ENCODE measurements at places on chromosomes 3 and 15.

DNA sequence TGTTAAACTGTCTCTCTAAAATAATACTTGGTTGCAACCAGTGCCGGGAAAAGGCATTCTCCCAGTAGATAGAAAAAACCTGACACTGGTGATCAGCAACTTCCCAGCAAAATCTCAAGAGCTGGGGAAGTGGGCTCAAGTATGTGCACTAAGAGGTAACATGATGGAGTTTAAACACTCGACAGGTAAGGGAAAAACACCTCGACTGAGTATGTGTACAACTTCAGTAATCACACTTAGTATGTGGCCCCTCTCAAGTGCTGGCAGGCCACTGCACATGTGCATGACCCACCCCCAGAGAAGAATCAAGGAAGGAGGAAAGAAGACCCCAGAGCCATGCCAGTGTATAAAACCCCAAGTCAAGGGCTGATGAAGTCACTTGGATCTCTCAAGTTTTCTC, 27.4 kb downstream of the SPESP1 start:
- H3K36me3 ChIP-seq = no peaks in the 10 kb centered on the region
- H3K4me3 ChIP-seq = no peak overlapping the region
- no peak for DNase-seq
- no peak overlapping the region for H3K27ac ChIP-seq
- no peaks in the 10 kb centered on the region for H3K4me1 ChIP-seq

- no peak overlapping the region for H3K4me3 ChIP-seq
- DNase-seq = peak; percentile 26
- H3K27me3 ChIP-seq = no peaks in the 10 kb centered on the region
- H3K4me1 ChIP-seq = peaks cover 4% of the 10 kb centered on the region
Measured at GRCh38 chr3:48788544-48789162, 59.0 kb downstream of the PRKAR2A start.

DNA sequence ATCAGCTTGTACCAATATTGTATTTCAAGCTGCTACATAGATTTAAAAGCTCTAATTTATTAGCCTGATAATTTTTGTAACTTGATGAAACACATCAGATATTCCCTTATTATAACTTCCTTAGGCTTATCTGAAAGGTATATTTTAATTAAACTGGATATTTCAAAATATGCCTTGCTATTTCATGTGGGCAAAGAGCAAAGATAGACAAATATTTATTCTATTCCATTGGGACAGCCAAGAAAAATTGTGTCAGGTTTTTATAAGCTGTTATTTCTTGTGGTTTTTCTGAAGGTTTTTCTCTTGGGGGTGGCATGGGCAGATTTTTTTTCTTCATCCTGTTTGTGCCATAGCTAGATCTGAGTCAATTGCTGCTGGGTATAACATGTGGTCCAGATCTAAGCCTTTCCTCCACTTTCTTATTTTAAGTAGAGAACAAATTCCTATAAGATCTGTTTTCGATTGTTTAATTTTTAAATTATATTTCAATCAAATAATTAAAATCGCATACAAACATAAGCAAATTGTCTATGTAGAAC, 249.5 kb downstream of the NAALADL2 start:
- H3K27ac ChIP-seq = no peak overlapping the region
- DNase-seq = no peak
- H3K36me3 ChIP-seq = no peaks in the 10 kb centered on the region
- H3K27me3 ChIP-seq = no peaks in the 10 kb centered on the region
- H3K4me1 ChIP-seq = no peaks in the 10 kb centered on the region
- H3K4me3 ChIP-seq = no peak overlapping the region

GRCh38 chr3:88150371-88150770, 612 bp downstream of the C3orf38 start:
- DNase-seq = peak; percentile 21
- peaks cover 22% of the 10 kb centered on the region for H3K36me3 ChIP-seq
- no peaks in the 10 kb centered on the region for H3K27me3 ChIP-seq

DNA sequence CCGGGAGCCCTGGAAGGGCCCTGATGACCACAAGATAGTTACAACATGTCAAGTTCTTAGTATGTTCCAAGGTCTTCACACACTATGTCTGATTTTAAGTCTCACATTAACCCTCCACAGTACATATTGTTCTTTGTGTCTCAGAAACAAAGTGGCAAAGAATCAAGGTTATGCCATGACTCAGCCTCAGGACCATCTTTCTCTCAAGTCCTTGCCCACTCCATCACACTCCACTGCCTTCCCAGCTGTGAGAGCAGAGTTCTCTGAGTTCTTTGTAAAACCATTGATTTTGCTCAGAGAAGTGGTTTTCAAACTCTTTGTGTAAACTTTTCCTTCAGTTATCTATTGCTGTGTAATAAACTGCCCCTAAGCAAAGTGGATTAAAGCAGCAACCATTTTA, 67.9 kb upstream of the C3orf80 start:
- H3K27me3 ChIP-seq = no peaks in the 10 kb centered on the region
- no peak for DNase-seq
- no peaks in the 10 kb centered on the region for H3K36me3 ChIP-seq
- no peaks in the 10 kb centered on the region for H3K4me1 ChIP-seq
- H3K27ac ChIP-seq = no peak overlapping the region

DNA sequence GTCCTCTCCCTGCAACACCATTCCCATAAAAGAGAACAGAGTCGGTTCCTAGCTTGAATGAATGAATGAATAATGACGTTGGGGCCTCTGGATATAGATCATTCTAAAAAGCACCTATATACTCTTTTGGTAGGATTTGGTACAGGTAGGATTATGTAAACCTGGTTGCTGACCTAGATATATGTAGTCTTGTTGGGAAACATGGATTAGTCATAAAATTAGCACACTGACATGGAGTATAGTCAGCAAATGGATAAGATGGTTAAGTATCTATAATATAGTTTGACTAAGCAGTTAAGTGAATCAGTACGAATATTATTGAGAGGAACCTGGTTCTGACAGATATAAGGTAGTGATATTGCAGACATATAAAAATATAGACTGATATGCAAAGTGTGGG, 142.5 kb downstream of the FILIP1L start:
- no peaks in the 10 kb centered on the region for H3K27me3 ChIP-seq
- H3K27ac ChIP-seq = no peak overlapping the region
- no peak for DNase-seq

DNA sequence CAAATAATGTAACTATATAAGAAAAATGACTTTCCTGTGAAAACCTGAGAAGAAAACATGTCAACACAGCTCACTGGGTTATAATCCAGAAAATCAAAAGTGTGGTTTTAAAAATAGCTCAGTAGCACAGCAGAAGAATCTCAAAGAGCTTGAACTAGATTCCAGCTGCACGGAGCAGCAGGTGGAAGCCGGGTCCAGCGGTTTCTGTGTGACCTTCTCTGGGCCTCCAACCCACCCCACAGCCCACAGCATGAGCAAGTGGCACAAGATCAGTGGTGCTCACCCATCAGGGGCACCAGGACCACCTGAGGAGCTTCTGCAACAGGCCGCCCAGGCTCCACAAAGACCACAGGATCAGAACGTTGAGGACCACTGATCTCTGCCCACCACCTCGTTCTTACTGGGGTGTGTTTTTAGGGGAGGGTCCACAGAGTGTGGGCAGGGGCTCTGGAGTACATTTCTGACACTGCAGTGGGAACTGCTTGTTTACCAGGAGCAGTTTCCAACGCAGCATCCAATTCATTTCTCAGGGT, 23.2 kb downstream of the SLC41A3 start:
- no peak overlapping the region for H3K27ac ChIP-seq
- no peak for DNase-seq
- H3K27me3 ChIP-seq = no peaks in the 10 kb centered on the region
- H3K4me3 ChIP-seq = no peak overlapping the region

GRCh38 chr15:56715220-56715619, 18.1 kb downstream of the ZNF280D start:
- no peak overlapping the region for H3K4me3 ChIP-seq
- no peaks in the 10 kb centered on the region for H3K27me3 ChIP-seq
- no peak overlapping the region for H3K27ac ChIP-seq
- no peaks in the 10 kb centered on the region for H3K36me3 ChIP-seq

DNA sequence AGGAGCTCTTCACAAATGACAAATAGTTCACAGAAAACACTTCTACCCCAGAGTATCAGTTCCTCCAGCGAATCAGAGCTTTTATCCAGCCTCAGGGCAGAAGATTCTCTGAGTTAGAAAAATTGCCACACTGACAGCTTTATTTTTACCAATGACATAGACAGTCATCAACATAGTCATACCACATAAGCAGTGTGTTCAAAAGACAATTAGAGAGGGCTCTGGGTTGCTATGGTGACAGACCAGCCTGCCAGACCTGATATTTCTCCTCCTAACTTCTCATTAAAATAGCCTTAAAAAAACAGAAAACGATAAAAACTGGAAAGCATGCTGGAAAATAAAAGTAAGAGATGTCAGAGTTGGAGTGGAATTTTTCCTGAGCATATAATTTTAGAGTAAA, 45.9 kb upstream of the COL6A5 start:
- no peaks in the 10 kb centered on the region for H3K27me3 ChIP-seq
- no peak overlapping the region for H3K4me3 ChIP-seq
- no peaks in the 10 kb centered on the region for H3K4me1 ChIP-seq
- no peak for DNase-seq
- no peaks in the 10 kb centered on the region for H3K36me3 ChIP-seq

GRCh38 chr3:132867526-132867925, 145.3 kb upstream of the NPHP3 start:
- H3K36me3 ChIP-seq = no peaks in the 10 kb centered on the region
- H3K4me3 ChIP-seq = no peak overlapping the region
- no peaks in the 10 kb centered on the region for H3K27me3 ChIP-seq
- no peaks in the 10 kb centered on the region for H3K4me1 ChIP-seq
- DNase-seq = no peak

- H3K36me3 ChIP-seq = no peaks in the 10 kb centered on the region
- no peak for DNase-seq
- H3K4me1 ChIP-seq = no peaks in the 10 kb centered on the region
- H3K27ac ChIP-seq = no peak overlapping the region
- H3K27me3 ChIP-seq = no peaks in the 10 kb centered on the region
Measured at GRCh38 chr15:60494108-60494507, 15.2 kb upstream of the ICE2 start.

GRCh38 chr15:25859838-25860645, 3.1 kb downstream of the ATP10A start:
- H3K27me3 ChIP-seq = no peaks in the 10 kb centered on the region
- DNase-seq = no peak
- H3K27ac ChIP-seq = peak overlapping the region; percentile 56
- peaks cover 4% of the 10 kb centered on the region for H3K4me1 ChIP-seq
- H3K36me3 ChIP-seq = no peaks in the 10 kb centered on the region
- no peak overlapping the region for H3K4me3 ChIP-seq
